ENCODE measurements at places on chromosomes 5 and 9.
A peak's percentile ranks its signal among the peaks of the same experiment; 100 is the strongest.

- DNase-seq: no peak
Measured at GRCh38 chr9:18906656-18907395, 126.2 kb downstream of the SAXO1 start.

GRCh38 chr5:179870403-179870903 lies 11.8 kb upstream of the MRNIP start:
- DNase-seq: no peak

DNA sequence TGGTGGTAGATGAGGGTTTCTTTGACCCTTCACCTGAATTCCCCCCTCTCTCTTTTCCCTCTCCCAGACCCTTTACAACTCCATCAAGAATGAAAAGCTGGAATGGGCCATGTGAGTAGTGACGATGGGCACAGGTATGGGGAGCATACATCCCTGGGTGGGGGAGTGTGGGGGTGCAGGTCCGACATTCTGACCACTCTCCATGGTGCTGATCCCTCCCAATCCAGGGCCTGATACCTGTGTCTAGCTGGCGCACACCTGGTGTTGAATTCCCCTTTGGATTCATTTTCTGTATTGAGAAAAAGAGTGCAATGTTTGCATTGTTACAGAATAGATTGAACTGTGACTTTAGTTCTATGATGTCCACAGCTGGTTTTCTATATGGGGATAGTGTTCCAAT lies 40.0 kb downstream of the PSD2 start:
- DNase-seq: no peak

DNA sequence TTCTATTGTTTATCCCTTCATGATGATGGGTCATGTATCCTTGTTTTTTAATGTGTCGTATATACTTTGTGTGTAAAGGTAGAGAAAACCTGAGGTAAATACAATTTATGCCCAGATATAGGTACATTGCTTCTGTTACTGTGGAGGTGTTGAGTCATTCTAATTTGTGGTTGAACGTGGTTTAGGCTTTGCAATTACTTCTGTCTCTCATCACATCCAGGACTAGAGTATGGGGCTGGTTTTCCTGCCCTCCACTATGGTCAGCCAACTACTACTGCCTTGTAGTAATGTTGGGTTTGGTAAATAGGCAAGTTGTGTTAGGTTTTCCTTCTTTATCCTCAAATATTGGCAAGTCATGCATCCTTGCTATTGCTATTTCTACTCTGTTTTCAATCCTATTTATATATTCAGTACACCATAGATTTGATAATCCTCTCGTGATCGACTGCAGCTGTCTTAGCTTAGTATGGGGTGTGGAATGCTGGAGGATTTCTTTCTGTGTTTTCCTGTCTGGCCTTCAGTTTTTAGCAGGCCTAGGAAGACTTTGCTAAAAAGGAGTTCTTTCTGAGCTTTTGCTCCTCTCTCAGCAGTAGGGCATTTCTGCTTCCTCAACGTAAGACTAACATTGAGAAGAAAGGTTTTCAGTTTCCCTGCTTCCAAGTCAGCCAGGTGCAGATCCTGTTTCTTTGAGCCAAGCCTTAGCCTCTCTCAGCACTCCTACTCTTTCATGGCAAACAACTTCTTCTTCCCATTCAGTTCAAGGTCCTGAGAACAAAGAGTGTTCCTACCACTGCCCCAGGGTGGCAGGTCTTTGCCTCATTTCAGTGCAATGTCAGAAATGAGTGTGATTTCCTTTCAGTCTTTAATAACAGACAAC lies 844.4 kb upstream of the CDH18 start:
- DNase-seq: no peak

DNA sequence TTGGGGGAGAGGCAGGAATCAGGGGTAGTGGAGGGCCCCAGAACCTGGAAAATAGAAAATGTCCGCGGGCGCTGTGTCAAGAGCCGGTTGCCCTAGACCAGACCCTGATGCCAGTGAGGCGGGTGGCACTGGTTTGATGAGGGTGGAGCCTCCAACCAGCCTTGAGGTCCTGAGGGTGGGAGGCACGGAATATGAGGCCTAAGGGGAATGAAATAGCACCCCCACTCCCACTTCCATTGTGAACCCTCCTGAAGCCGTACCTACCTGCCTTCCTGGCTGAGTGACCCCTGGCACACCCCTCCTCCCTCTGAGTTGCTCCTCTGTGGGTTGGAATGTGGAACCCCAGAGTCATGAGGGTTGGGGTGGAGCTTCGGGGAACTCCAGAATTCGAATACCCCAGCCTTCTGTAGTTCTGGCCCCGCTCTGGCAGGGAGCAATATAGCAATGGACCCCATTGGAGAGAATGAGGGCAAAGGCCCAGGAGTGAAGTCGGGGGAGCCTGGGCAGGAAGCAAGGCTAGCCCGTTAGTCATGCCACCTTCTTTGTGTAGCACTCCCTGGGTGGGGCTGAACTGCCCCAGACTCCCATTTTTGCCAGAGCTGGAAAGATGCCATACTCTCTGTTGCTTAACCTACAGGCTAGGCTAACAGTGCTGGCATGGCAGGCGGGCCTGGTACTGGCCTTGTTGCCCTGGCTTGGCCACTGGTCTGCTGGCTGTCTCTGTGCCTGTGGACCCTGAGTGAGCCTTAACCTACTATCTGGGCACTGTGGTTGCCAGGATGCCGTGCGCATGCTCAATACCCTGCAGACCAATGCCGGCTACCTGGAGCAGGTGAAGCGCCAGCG lies 1.0 kb downstream of the FPGS start:
- peak; percentile 51 for DNase-seq

DNA sequence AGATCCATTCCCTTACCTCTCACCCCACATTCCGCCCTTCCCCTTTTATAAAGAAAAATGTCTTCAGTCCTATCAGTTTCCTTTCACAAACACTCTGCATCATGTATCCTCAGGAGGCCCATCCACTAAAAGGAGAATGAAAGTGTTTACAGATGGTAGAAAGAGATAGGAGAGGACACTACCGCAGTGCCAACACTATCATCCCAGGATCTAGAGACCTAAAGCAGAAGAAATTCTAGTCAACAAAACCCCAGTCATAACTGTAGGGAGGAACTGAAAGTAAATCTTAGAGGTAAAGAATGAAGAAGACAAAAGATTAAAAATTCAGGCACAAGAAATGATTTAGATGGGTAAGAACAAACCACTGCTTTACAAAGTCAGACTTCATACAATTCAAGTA lies 114.1 kb downstream of the MLLT3 start:
- no peak for DNase-seq

All from MM.1S (cell line).